ENCODE measurements at places on chromosomes 12 and 14.

- DNase-seq = no peak
Observed at GRCh38 chr12:32265951-32266350, 133.4 kb upstream of the FGD4 start.

- DNase-seq = no peak
Observed at GRCh38 chr12:50110762-50111351, 1.2 kb upstream of the COX14 start.

DNA sequence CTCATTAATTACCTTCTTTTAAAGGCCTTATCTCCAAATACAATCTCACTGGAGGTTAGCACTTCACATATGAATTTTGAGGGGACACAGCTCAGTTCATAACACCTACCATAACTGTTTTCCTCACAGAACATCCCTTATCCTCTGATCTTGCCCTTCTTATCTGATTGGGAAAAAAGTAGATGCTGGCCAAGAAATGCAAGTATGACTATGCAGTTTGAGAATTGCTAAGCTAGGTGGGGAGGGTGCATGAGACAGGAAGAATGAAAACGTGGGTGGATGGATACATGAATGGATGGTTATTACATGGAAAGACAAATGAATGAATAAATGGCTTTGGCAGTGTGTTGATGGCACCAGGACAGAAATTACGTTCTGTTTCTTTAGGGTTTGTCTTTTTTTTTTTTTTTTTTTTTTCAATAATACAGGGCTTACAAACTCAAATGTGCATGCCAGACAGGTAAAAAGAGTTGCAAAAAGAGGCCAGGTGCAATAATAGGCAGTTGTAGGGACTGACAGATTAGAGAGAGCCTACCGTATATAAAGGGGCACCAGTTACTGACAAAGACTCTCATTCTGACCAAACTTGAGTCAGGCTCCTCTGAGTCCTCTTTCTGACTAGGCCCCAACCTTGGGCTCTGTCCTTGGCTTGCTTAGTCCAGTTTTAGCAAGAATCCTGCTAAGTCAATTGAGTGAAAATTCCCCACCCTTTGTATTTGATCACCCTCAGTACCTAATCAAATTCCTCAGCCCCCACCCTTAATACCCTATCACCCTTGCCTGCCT is 304.9 kb downstream of the ZFP36L1 start:
- DNase-seq = no peak

- no peak for DNase-seq
Observed at GRCh38 chr14:90272523-90272922, 16.2 kb downstream of the PSMC1 start.

- no peak for DNase-seq
Observed at GRCh38 chr14:36857136-36857535, 195.5 kb downstream of the PAX9 start.

- DNase-seq = no peak
Observed at GRCh38 chr14:73393375-73393774, 65.0 kb downstream of the NUMB start.

- no peak for DNase-seq
Observed at GRCh38 chr14:20332431-20332787, 670 bp downstream of the CCNB1IP1 start.

DNA sequence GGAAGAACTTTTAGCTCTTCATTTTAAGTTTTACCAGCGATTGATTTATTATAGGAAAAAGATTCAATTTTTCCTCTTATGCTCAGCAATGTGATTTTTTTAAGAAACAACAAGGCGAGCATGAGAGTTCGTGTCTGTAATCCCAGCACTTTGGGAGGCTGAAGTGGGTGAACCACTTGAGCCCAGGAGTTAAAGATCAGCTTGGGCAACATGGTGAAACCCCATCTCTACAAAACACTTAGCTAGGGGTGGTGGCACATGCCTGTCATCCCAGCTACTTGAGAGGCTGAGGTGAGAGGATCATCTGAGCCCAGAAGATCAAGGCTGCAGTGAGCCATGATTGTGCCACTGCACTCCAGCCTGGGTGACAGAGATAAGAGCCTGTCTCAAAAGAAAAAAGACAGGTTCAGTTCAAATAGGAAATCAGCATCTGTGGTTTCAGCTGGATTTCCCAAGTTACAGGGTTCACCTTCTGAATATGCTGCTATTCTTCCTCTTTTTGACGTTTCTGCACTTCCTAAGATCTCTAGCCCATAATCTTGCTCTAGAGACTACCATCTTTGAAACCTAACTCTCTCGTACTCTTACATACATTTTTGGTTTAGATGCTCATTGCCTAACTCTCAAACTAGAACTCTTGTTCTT is 274.7 kb downstream of the SEC23A start:
- no peak for DNase-seq

DNA sequence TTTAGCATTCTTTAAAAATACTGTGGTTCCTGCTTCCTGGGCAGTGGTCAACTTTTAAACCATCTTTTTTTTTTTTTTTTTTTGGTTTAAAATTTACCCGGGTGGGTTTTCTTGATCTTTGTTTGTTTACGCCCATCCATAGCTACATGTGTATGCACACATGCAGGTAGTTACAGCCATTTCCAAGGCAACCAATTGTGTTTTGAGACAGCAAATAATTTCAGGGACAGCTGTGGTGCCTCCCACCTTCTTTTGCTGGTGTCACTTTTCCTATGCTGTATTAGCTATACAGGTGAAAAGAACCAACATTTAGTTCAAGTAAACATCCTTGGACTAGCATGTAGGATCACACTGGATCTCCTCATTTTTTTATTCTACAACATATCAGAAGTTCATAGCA is 52.0 kb upstream of the PSMA6 start:
- no peak for DNase-seq

GRCh38 chr14:64062381-64063115 is 209.7 kb downstream of the SYNE2 start:
- DNase-seq = no peak

DNA sequence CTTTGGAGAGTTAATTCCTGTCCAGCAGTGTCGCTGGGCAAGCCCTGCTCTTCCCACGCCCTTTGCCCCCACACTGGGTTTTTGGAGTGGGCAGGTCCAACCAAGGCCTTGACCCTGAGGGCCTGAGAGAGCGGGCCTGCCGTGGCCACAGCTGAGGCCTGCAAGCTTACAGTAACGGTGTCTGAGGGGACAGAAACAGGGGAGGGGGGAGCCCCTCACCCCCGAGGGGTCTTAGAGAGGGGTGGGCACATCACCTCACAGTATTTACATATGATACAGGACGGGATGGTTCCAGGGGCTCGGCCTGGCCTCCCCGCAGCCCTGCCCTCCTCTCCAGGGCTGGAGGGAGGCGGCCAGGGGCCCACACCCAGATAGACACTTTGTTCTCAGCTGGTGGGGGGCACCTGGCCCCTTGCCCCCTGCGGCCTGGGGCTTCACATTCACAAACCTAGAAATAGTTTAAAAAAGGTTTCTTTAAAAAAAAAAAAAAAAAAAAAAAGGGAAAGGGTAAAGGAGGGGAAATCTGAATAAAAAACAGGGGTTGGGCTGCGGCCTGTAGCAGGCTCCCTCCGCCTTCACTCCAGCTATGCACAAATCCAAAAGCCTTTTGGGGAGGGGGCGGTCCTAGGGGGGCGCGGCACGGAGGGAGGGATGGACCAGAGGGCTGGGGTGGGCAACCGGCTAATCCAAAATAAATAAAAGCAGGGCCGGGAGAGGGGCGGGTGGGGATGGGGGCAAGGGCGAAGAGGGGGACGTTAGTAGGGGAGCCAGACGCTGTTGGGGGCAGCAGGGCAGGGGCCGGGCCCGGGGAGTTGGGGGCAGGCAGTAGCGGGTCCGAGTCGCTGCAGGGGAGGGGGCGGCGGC is 14.8 kb upstream of the PLA2G1B start:
- DNase-seq = no peak

DNA sequence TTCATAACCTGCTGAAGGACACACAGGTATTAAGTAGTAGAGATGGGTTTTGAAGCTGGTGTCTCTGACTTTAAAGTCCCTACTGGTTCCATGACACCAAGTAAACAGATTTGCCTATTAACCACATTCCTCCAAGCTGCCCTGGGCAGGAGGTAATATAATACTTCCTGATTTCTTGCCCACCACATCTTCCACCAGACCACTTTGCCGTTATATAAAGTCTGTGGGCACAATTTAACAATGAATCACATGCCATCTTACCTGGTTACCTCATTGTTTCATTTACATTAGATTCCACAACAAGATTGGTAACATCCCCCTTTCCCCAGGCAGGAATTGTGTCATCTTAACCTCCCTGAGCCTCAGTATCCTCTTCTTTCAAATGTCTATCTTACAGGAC is 900 bp upstream of the LRRC23 start:
- no peak for DNase-seq

- DNase-seq = no peak
Observed at GRCh38 chr12:65951697-65952096, 127.4 kb downstream of the HMGA2 start.

- DNase-seq = no peak
Observed at GRCh38 chr14:57244106-57244505, 24.6 kb downstream of the EXOC5 start.

DNA sequence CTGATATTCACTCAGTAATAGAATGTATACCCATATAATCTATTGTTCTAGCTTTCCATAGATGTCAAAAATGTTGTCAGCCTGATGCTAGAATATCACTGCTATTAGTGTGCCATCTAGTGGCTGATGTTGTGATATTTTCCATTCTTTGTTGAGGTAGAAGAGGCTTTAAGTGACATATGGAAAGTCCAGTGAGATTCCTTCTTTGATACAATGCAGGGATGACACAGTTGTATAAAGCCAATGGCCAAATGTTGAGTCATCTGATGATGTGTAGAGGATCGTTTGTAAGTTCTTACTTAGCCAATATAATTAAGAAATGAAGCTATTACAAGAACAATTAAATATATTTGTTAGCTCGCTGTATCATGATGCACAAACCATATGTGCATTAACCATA is 58.1 kb upstream of the PCED1B start:
- DNase-seq = no peak

DNA sequence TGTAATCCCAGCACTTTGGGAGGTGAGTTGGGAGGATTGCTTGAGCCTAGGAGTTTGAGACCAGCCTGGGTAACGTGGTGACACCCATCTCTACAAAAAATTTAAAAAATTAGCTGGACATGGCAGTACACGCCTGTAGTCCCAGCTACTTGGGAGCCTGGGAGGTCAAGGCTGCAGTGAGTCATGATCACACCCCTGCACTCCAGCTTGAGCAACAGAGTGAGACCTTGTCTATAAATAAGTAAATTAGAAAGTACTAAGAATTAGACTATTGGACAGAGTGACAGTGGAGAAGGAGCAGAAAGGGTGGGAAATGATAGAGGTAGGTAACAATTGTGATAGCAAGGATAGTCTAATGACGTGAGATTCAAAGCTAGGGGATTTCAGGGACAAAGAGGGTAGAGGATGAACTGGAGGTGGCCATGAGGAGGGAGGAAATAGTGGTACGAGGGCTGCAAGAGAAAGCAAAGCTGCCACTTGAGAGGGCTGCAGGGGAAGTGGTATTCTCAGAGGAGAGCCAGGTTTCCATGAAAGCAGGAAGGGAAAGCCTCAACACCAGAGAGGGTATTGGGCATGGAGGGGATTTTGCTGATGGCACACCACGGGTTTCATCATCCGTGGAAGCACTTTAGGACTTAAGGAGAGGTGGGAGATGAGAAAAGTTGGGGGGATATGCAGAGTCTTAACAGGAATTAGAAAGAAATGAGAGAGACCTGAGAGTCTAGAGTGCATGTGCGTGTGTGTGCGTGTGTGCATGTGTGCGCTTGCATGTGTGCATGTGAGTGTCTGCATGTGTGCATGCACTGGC is 85.6 kb downstream of the SYNE2 start:
- no peak for DNase-seq

GRCh38 chr14:101250948-101251811 is 310.1 kb upstream of the DIO3 start:
- DNase-seq = no peak

DNA sequence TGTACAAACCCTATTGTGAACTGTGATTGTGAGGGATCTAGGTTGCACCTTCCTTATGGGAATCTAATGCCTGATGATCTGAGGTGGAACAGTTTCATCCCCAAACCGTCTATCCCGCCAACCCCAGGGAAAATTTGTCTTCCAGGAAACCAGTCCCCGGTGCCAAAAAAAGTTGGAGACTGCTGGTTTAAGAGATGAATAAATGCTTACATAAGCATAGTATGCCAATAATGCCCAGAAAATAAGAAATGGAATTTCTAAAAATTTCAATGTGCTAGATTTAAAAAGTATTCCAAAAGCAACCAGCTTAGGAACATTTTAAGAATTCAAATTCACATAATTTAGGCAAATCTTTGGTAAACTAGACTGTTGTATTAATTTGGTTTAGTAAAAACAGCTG is 5.4 kb upstream of the RNU6-8 start:
- DNase-seq = no peak

DNA sequence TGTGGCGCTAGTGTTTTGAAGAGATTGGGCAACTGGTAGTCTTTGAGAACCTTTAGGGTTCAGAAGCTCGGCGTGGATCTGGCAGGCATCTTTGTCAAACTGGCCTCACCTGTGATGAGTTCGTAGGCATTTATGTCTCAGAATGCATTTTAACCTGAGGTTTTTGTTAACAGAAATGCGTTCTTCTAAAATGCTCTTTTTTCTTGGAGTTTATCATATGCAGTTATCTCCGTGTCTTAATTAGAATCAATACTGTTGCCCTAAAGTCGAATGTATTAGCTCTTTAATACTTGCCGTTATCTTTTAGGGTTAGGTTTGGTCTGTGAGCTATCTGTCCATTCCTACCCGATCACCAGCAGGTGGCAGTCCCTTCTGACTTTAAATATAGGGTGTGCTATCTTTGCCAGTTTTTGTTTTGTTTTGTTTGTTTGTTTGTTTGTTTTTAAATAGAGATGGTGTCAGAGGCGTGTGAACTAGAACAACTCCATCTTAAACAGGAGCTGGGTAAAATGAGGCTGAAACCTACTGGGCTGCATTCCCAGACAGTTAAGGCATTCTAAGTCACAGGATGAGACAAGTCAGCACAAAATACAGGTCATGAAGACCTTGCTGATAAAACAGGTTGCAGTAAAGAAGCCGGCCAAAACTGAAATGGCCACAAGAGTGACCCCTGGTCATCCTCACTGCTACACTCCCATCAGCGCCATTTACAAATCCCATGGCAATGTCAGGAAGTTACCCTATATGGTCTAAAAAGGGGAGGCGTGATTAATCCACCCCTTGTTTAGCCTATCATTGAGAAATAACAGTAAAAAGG is 1.4 kb downstream of the ATF1 start:
- no peak for DNase-seq

DNA sequence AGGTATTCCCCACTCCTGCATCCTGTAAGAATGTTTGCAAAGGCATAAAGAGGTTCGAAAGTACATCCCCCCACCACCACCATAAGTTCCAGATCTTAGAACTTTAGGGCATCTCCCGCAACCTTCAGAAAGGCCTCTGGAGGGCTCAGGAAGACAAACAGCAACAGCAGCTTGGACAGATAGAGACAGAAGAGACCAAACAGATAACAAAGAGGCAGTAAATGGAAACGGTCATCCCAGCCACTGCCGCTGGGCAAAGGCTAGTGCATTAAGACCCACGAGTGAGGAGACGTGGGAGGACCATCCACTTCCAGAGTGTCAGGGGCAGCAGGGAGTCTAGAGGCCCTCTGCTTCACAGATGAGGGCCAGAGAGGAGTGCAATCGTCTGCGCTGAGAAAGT is 124.3 kb downstream of the CRACR2A start:
- no peak for DNase-seq

GRCh38 chr12:44021471-44021971 is 185.6 kb downstream of the TMEM117 start:
- no peak for DNase-seq

- no peak for DNase-seq
Observed at GRCh38 chr14:61106271-61106958, 125.4 kb downstream of the SLC38A6 start.
